ENCODE measurements at places on chromosomes 13 and 19. TPM values are rescaled to one million over a fixed set of nuclear protein-coding genes. Genes with fewer than 3 reads are reported as not detected.

DNA sequence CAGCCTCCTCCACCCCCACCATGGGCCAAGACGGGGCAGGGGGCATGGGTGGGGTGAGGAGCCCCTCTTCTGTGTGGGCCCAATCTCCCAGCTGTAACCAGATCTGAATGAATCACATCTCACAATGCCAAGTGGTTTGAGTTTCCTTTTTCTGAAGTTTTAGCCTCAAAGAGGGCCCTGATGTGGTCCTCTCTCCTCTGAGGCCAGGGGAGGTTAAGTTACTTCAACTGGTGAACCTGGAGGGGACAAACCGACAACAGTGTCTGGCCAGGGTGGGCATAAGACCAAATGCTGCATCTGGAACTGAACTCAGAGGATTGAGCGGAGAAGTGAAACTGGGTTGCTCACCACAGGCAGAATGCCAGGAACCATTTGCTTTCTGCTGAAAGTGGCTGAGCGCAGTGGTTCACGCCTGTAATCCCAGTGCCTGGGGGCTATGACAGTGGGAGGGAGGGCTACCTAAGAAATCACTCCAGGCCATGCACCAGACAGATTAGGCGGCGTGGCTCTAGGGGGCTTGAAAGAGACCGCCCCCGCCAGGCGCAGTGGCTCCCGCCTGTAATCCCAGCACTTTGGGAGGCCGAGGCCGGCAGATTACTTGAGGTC lies 15.4 kb upstream of the IRGC start:
- DNase-seq: no peak
- H3K36me3 ChIP-seq: no peaks in the 10 kb centered on the region
- no peak overlapping the region for H3K4me3 ChIP-seq
- peaks cover 8% of the 10 kb centered on the region for H3K27me3 ChIP-seq

DNA sequence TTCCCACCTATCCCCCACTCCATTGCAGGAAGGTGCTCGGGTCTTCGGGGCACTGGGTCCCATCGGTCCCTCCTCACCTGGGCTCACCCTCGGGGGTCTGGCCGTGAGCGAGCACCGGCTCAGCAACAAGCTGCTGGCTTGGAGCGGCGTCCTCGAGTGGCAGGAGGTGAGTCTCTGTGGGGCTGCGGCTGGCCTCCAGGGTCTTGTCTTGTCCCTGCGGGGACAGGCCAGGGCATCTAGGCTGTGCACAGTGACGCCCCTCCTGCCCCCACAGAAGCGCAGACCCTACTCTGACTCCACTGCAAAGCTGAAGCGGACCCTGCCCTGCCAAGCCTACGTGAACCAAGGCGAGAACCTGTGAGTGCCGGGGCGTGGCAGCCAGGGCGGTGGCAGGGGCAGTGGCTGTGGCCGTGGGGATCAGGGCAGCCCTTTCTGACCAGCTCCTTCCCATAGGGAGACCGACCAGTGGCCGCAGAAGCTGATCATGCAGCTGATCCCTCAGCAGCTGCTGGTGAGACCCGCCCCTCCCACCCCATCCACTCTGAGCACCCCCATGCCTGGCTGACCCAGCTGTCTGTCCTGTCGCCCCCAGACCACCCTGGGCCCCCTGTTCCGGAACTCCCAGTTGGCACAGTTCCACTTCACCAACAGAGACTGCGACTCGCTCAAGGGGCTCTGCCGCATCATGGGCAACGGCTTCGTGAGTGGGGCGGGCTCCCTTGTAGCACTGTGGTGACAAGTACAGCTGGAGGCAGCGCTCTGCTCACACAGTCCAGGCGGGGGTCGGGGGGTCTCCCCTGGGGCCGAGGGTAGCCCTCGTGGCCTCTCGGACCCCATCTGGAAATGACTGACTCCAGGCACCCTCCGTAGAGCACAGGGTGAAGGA lies 3.7 kb downstream of the PTOV1 start:
- no peak for DNase-seq
- peak overlapping the region; percentile 35 for H3K27ac ChIP-seq
- H3K4me1 ChIP-seq: peaks cover 10% of the 10 kb centered on the region

- peaks cover 43% of the 10 kb centered on the region for H3K36me3 ChIP-seq
- no peak overlapping the region for H3K27ac ChIP-seq
- H3K4me1 ChIP-seq: peaks cover 11% of the 10 kb centered on the region
- DNase-seq: no peak
These were observed 182.2 kb downstream of the LMO7 start for GRCh38 chr13:75818179-75818967.

- H3K36me3 ChIP-seq: no peaks in the 10 kb centered on the region
- H3K4me3 ChIP-seq: no peak overlapping the region
- no peaks in the 10 kb centered on the region for H3K27me3 ChIP-seq
- no peak for DNase-seq
These were observed 4.3 kb downstream of the F2RL3 start for GRCh38 chr19:16892868-16893685.

- no peak for DNase-seq
- H3K36me3 ChIP-seq: peaks cover 4% of the 10 kb centered on the region
- no peaks in the 10 kb centered on the region for H3K4me1 ChIP-seq
- H3K4me3 ChIP-seq: no peak overlapping the region
- H3K27me3 ChIP-seq: no peaks in the 10 kb centered on the region
- H3K27ac ChIP-seq: no peak overlapping the region
These were observed 20.7 kb downstream of the EPN1 start for GRCh38 chr19:55695511-55696290.

Gene MUC16
- not detected for total RNA-seq
